Uterus (tissue), 4 donors: ENCODE measurements at places on chromosomes 6 and 20.

- H3K4me1 ChIP-seq: no peaks in the 10 kb centered on the region
- no peak overlapping the region for H3K27ac ChIP-seq
- H3K4me3 ChIP-seq: no peak overlapping the region
- no peak for DNase-seq
- H3K27me3 ChIP-seq: no peaks in the 10 kb centered on the region
Observed at GRCh38 chr20:61853073-61854005, 212.3 kb downstream of the TAF4 start.

DNA sequence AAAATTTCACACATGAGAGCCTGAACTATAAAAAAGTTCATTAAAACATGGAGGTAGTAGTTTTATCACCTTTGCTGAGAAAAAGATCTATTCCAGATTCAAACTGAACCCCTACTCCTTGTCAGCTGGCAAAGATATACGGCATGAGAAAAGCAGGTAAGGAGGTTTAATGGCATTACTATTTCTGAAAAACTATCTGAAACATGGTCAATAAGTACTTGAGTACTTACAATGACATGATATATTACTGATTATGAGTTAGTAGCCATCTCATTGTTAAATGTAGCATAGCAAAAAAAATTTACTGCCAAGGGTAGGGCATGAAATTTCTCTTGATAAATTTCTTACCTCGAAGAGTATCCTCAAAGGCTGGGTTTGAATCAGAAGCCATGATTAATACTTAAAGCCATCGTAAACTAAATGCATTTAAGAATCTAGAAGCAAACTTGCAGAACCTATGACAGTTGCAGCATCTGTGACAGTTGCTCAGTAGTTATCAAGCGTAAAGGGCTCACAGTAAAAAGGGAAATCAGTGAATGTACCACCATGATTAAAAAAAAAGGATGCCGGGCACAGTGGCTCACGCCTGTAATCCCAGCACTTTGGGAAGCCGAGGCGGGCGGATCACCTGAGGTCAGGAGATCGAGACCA lies 8.7 kb downstream of the SLC17A5 start:
- H3K36me3 ChIP-seq: no peaks in the 10 kb centered on the region
- no peak for DNase-seq
- H3K4me3 ChIP-seq: peak overlapping the region; percentile 32
- no peaks in the 10 kb centered on the region for H3K27me3 ChIP-seq

- H3K4me3 ChIP-seq: no peak overlapping the region
- H3K36me3 ChIP-seq: no peaks in the 10 kb centered on the region
- H3K27ac ChIP-seq: no peak overlapping the region
- H3K27me3 ChIP-seq: no peaks in the 10 kb centered on the region
Observed at GRCh38 chr20:888057-888456, 28.1 kb downstream of the ANGPT4 start.

DNA sequence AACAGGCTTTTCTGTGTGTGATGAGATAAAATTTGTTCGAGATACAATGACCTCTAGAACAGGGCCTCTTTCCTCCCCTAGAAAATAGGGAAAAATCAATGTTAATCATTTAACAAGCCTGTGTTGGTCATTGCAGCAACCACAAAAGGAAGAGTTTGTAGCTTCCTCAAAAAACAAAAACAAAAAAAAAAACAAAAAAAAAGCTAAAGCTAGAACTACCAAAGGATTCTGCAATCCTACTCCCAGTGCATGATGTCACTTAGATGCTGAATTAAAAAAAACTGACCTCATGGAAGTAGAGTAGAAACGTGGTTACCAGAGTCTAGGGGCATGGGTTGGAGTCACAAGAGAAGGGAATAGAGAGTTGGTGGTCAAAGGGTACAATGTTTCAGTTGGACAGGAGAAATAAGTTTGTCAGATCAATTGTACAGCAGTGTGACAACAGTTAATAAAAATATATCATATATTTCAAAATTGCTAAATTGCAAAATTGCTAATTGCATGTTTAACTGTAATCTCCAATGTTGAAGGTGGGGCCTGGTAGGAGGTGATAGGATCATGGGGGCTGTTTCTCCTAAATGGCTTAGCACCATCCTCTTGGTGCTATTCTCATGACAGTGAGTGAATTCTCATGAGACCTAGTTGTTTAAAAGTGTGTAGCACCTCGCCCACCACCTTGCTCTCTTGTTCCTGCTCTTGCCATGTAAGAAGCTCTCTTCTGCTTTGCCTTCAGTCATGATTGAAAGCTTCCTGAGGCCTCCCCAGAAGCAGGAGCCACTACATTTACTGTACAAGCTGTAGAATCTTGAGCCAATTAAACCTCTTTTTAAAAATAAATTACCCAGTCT lies 163.4 kb upstream of the SIM1 start:
- no peak overlapping the region for H3K4me3 ChIP-seq
- DNase-seq: no peak
- H3K27me3 ChIP-seq: no peaks in the 10 kb centered on the region
- H3K27ac ChIP-seq: no peak overlapping the region
- no peaks in the 10 kb centered on the region for H3K4me1 ChIP-seq
- no peaks in the 10 kb centered on the region for H3K36me3 ChIP-seq

DNA sequence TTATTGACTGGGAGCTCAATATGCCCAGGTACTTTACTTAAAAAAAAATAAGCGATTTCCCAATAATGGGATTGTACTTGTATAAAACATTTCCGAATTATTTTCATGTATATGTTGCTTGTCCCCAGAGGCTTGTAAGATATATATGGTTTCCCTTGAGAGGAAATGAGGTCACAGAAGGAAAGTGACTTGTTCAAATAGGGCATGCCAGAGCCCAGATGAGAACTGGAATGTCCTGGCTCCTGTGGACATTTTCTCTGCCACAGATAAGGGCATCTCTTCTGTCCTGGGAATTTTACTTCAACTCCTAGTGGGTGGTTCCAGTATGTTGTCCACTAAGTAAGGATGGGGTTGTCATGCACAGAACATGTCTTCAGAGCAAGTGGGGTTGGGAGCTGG lies 63.0 kb downstream of the LYRM2 start:
- no peaks in the 10 kb centered on the region for H3K27me3 ChIP-seq
- H3K36me3 ChIP-seq: no peaks in the 10 kb centered on the region
- H3K27ac ChIP-seq: no peak overlapping the region
- no peak overlapping the region for H3K4me3 ChIP-seq
- H3K4me1 ChIP-seq: no peaks in the 10 kb centered on the region

GRCh38 chr6:68653074-68653705 lies 18.1 kb downstream of the ADGRB3 start:
- H3K27me3 ChIP-seq: peaks cover 3% of the 10 kb centered on the region
- H3K27ac ChIP-seq: no peak overlapping the region
- H3K4me3 ChIP-seq: no peak overlapping the region
- H3K4me1 ChIP-seq: no peaks in the 10 kb centered on the region

- H3K4me1 ChIP-seq: no peaks in the 10 kb centered on the region
- DNase-seq: peak; percentile 18
- peak overlapping the region; percentile 89 for H3K4me3 ChIP-seq
- H3K36me3 ChIP-seq: no peaks in the 10 kb centered on the region
- no peaks in the 10 kb centered on the region for H3K27me3 ChIP-seq
Observed at GRCh38 chr20:49219924-49220831, 962 bp downstream of the DDX27 start.

DNA sequence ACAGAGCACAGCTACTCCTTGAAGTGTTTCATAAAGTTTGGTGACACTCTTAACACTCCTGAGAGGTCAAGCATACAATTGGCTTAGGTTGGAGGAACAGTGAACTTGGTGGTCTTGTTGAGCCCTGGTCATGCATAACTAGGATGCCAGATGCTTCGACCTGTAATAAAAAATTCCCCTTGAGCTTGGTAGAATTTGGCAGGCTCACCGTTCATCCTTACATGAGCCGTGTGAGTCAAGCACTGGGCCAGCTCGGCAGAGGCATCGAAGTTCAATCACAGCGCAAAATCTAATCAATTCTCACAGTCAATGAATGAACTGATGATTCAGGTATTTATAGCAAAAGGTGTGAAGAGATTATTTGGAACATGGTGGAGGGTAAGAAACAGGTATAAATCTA lies 33.7 kb downstream of the CYP24A1 start:
- no peak overlapping the region for H3K4me3 ChIP-seq
- DNase-seq: no peak
- H3K27me3 ChIP-seq: no peaks in the 10 kb centered on the region
- no peaks in the 10 kb centered on the region for H3K36me3 ChIP-seq
